ENCODE measurements at places on chromosomes 4 and X.

DNA sequence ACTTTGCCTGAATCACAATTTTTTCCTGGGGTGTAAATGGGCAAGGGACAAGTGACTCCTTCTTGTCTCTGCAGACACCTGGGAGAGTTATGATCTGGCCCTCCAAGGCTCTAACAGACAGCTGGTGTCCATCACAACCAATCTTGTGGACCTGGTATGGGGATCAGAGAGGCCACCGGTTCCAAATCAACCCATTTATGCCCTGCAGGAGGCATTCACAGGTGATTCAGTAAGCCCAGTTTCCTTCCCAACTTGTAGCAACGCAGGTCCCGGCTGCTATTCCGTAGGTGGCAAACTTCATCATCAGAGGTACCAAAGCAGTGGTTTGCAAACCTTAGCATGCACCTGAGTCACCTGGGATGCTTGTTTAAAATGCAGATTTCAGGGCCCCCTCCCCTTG is 8.8 kb downstream of the XPNPEP2 start:
- no peak for DNase-seq

- DNase-seq: no peak
Observed at GRCh38 chr4:86264241-86264640, 95.6 kb downstream of the MAPK10 start.

DNA sequence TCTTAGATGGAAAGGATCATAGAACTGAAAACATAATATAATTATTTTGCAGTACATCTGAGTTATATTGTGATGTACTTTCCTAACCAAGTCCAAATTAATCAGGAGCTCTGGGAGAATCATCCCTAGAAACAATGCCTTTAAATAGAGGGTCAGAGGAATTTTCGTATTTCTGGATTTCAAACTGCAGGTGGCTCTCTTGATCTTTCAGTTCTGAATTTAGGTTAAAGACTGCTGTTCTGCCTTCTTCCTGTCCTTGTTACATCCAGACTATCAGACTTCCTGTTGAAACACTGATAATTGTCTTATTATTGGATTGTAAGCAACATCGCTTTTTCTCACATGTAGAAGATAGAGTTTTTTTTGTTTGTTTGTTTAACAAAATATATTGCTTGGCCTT is 142.7 kb downstream of the RPA4 start:
- no peak for DNase-seq

DNA sequence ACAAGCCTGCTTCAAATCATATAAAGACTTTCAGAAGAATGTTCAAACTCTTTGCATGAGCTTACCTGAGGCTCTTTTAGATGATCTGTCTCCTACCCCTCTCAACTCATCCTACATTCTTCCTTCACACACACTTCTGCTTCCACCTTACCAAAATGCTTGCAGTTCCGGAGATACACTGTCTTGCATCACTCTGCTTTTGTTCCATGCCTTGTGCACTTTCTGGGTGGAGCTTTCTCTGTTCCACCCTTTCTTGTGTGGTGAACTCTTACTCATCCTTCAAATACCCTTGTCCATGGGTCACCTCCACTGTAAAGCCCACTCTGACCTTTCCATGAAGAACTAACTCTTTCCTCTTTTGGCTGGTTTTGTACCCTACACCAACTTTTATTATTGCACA is 18.4 kb upstream of the MGST2 start:
- no peak for DNase-seq

DNA sequence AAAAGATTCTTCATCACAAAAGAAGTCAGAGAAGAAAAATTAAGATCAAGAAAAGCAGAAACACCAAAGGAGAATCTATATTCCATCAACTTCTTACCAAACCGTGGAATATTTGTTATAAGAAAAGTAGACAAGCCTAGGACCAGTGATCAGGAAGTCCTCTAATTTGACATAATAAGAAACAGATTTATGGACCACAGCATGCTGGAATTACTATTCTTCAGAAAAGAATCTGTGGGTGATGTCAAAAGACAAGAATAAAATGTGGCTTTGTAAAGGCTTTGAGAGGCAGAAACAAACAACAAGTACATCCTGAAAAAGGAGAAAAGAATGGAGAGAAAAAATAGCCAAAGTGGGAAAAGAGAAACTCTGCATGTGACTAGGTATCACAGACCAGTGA is 123.3 kb downstream of the SLC10A7 start:
- no peak for DNase-seq

- DNase-seq: no peak
Observed at GRCh38 chrX:323721-324628, 5.4 kb upstream of the GTPBP6 start.

- DNase-seq: no peak
Observed at GRCh38 chr4:95549246-95550114, 707 bp upstream of the UNC5C start.

All from T-helper 1 cell (primary cell).